RWPE2 (cell line): ENCODE measurements at places on chromosomes 7 and 10.

GRCh38 chr7:38413784-38414183 lies 140.3 kb upstream of the TARP start:
- no peak for DNase-seq

DNA sequence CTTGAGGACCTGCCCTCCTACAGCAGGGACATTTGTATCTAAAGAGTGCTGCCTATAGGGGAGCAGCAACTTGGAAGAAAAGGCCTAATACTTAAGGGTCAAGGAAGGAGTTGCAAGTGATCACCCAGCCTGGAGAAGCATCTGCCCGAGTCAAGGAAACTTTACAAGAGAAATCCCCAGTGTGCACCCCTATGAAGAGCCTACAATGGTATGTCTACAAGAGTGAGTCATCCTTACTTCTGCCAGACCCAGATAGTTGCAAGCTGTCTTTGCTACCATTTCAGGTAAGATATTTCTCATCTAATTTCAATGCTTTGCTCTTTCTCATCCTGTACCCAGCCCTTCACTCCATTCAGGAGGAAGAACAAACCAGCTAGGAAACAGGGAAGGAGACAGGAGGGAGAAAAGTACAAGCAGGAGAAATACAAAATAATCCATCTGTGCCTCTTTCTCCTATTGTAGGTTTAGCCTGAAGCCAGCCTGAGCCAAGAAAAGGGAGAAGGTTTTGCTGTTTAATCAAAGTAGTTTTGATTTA lies 34.4 kb upstream of the AGR3 start:
- no peak for DNase-seq

DNA sequence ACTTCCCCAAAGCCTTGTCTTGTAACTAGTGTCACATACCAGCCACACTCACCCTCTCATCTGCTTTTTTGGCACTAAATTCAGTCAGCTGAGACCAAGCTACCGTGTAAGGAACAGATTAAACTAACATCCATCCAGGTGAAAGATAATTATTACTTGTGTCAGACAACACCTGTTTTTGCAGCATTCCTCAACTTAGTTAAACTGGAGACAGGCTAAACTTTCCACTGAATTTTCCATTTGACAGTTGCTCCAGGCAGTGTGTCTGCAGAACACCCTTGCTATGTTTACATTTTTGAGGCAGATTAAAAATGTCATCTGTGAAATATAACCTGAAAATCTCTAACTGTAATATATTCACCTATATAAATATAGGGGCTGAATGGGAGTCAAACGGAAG lies 73.6 kb downstream of the CYP26A1 start:
- DNase-seq = no peak

DNA sequence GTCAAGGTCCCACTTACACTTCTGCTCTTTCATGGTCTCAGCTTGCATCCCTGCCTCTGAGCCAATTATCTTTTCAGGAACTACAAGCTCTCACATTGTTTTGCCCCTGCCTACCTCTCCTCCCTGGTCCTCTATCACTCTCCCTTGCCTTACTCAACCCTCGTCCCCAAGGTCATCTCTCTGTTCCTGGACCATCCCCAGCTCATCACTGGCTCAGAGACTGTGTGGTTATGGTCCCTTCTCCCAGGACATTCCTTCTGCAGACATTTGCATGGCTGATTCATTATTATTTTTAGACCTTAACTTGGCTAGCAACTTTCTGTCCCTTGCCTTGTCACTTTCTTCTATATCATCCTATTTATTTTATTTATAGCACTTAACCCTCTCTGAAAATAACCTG lies 17.8 kb upstream of the GPAM start:
- no peak for DNase-seq

GRCh38 chr7:96310110-96310509 lies 11.8 kb downstream of the SLC25A13 start:
- DNase-seq = no peak

GRCh38 chr7:81761031-81761430 lies 8.8 kb downstream of the HGF start:
- no peak for DNase-seq
